ENCODE measurements at places on chromosomes 11 and 22.

DNA sequence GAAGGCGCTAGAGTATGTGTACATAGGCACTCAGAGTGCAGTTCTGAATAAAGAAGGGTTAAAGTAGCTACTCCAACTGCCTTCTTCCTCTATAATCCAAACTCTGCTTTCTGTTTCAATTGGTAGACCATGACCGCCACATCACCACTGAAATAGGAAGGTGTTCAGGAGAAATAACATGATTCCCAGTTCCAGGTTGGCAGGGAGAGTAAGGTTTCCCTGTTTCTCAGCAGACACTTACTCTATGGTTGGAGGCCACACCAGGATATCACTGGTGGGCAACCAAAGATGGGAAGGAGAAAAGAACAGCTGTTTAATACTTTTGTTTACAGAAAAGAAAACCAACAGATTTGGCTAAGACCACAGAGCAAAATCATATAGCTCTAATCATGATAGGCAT, 37.9 kb downstream of the PAK1 start:
- DNase-seq = no peak

- no peak for DNase-seq
Measured at GRCh38 chr11:128029219-128029722, 558.1 kb downstream of the ETS1 start.

- no peak for DNase-seq
Measured at GRCh38 chr11:61098778-61099177, 3.5 kb upstream of the CD5 start.

DNA sequence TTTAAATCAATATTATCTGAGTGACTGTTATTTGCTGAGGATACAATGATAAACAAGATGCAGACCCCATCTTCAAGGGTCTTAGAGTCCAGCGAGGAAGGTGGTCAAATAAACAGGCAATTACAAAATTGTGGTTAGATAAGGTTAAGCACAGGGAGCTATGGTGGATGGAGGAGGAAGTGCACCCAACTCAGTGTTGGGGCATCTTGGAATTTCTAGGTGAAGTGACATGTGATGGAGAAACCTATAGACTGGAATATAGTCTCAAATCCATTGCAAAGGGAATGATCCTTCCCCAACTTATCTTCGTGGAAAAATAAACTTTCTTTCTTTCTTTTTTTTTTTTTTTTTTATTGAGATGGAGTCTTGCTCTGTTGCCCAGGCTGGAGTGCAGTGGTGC, 3.4 kb upstream of the PTPRJ start:
- no peak for DNase-seq

GRCh38 chr11:58776891-58777710, 45.4 kb upstream of the GLYAT start:
- DNase-seq = no peak

DNA sequence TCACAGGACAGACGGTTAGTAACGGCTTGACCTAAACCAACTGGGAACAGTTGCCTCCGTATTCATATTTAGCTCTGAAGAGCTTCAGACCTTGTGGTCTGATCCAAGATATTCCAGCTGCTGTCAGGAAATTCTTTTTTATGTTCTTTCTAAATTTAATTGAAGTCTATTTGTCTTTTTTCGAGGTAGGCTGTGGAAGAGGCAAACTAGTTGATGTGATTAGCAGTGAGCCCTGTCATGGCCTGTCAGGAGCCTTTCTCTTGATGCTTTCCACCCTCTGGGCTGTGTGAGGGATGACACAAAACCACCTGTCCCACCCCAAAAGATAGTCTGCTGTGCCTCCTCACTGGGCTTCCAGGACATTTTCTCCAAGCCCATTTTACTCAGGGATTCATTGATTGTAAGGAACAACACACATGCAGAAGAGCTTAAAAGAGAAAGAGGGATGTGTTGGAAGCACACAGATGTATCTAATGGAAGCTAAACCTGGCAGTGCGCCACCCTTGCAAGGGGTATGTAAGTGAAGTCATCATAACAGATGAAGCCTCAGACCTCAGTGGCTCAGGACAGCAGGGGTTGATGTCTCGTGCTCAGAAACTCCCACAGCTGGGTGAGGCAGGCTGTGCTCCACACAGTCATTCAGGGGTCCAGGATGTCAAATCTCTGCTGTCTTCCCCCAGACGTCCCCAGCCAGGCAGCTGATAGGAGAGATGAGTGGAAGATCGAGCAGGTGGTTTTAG, 170.0 kb downstream of the NCAM1 start:
- no peak for DNase-seq

- DNase-seq = no peak
Measured at GRCh38 chr11:117966908-117967307, 19.3 kb upstream of the IL10RA start.

DNA sequence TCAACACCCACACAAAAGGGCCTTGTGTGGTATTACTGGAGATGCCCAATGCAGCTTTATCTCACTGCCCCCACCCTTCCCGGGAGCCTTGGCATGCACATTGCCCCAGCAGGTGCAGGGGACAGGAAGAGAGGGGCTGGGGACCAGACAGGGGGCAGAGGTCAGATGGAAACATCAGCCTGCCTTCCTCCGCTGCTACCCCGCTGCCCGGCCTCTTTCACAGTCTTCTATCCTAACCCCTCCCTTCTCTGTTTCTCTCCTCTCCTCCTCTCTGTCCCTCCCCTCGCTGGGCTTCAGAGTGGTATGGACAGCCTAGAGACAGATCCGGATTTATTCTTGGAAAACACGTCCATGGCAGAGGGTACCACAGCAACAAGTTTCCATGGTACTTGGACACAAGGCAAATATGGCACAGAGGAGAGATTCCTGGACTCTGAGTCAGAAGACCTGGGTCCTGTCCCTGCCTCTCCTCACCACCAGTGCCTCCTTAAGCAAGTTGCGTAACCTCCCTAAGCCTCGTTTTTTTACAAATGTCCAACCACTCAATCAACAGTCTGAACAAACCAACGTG, 8.3 kb upstream of the IGSF9B start:
- no peak for DNase-seq

DNA sequence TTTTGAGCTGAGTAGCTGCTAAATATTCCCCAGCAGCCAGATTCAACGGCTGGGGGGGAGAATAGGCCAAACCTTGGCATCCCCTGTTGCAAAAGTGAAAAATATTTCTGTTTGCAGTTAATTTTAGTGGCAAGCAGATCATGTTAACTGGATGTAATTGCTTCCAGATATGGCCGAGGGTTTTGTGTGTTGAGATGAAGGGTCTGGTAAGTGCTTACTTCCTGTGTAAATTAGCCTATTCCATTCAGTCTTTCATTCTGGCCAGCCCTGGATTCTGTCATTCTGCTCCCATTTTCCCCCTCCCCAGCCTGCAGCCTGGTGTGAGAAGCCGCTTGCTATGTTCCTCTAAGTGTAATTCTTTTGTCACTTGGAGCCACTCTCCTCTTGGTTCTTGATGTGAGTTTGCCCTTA, 17.4 kb downstream of the ZBTB16 start:
- DNase-seq = no peak

Data from T follicular helper cell (primary cell).